Hepatocyte (in vitro differentiated cells): ENCODE measurements at places on chromosomes 2 and 18. TPM values are rescaled to one million over a fixed set of nuclear protein-coding genes. Genes with fewer than 3 reads are reported as not detected.

The PTMA gene
- 615 and 727 TPM in 2 replicates for total RNA-seq

The OTOS gene
- 0.50 TPM in 1 of 2 replicates, not detected in the other for total RNA-seq

The RAX gene
- not detected in 2 replicates for total RNA-seq

The KLHL29 gene
- total RNA-seq, result 3.6 and 3.8 TPM in 2 replicates

The TCF23 gene
- total RNA-seq, result not detected in 2 replicates

The SIX3 gene
- not detected in 2 replicates for total RNA-seq

The AGAP1 gene
- 19.2 and 20.0 TPM in 2 replicates for total RNA-seq

The CD28 gene
- not detected in 2 replicates for total RNA-seq

- no peaks in the 10 kb centered on the region for H3K27me3 ChIP-seq
- no peak overlapping the region for H3K4me3 ChIP-seq
- H3K36me3 ChIP-seq, result no peaks in the 10 kb centered on the region
- peaks cover 13% of the 10 kb centered on the region for H3K4me1 ChIP-seq
Observed at GRCh38 chr2:10297191-10297830, 5.4 kb upstream of the HPCAL1 start.

- H3K4me3 ChIP-seq, result no peak overlapping the region
- H3K36me3 ChIP-seq, result no peaks in the 10 kb centered on the region
Observed at GRCh38 chr2:9114458-9114857, 92.2 kb upstream of the ASAP2 start.

DNA sequence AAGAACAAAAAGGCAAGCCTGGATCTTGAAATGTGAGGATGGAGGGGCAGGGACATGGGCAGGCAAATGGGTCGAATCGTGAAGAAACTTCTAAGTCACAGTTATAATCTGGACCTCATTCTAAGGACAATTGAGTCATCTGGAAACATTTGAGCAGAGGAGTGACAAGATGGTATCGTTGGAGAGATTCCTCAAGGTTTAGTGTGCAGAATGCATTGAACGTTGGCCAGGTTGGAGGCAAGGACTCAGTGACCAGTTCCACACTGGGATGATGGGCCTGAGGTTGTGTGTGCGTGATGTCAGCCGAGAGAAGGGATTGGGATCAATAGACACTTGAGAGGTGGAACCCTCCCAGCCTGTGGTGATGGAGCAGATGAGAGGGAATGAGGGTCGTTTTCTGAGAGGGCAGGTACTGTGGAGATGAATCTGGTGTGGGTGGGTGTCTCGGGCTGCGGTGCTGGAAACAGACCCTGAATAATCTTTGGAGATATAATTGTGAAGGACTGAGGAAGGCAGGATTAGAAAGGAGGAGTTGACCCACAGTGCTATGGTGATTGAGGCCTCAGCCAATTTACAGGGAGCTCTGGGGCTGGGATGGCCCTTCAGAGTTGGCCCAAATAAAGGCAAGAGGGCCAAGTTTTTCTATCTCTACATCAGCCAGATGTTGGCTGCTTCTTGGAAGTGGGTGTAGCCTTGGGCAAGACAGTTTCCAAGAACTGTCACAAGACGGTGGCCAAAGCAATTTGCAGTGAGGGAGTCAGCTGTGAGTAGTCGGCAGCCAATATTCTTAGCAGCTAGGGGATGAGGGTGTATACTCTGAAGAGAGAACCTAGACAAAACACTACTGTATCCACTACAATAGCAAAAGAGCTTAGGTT, 5.8 kb upstream of the ZNF532 start:
- peak overlapping the region; percentile 98 for H3K27ac ChIP-seq
- no peak for DNase-seq
- peaks cover 35% of the 10 kb centered on the region for H3K4me1 ChIP-seq
- H3K27me3 ChIP-seq, result no peaks in the 10 kb centered on the region
- H3K4me3 ChIP-seq, result no peak overlapping the region

DNA sequence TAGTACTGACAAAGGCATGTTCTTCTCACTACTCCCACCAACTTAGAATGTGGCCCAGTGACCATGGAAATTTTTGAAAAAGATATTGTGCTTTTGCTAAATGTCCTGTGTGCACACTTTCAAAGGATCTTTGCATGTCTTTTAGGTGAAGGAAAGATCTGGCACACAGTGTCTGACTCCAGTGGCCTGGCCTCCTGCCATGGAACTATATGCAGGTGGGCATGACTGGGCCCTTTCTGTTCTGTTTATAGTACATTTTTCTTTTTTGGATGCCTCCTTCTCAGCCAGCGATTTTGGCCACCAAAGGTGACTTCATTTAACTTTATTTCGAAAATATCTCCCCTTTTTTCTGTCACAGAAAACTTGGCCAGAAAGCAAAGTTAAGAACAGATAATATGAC, 999.7 kb upstream of the PIK3C3 start:
- H3K27ac ChIP-seq, result no peak overlapping the region
- H3K27me3 ChIP-seq, result no peaks in the 10 kb centered on the region
- H3K4me1 ChIP-seq, result no peaks in the 10 kb centered on the region
- DNase-seq, result no peak

DNA sequence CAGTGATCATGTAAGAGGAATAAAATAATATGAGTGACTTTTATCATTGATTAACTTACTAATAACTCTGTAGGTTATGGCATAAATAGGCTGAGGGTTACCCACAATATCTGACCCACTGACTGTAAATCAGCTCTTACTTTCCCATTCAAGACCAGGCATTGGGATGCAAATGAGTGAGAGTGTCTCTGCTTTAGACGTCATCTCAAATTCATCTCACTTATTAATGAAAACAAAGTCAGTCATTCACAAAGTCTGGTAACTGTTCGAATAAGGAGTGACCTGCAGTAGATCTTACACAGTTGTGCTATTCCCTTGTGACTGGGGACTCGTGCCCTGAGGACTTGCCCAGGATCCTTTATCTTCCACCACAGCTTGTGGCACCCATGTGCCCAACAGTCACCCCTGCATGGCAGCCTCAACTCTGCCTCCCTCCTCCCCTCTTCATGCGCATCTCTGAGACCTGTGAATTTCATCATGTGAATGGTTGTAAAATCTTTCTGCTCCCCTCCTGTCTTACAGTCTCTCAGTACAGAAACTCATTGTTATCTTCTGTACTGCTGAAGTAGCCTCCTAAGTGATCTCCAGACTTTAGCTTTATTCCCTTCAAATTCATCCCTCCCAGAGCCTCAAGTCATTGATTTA, 131.4 kb downstream of the ARHGAP28 start:
- no peak overlapping the region for H3K4me3 ChIP-seq
- no peak overlapping the region for H3K27ac ChIP-seq
- no peak for DNase-seq
- no peaks in the 10 kb centered on the region for H3K36me3 ChIP-seq

GRCh38 chr2:158004126-158004764, 97.4 kb upstream of the UPP2 start:
- H3K27ac ChIP-seq, result no peak overlapping the region
- H3K27me3 ChIP-seq, result no peaks in the 10 kb centered on the region
- no peak for DNase-seq

DNA sequence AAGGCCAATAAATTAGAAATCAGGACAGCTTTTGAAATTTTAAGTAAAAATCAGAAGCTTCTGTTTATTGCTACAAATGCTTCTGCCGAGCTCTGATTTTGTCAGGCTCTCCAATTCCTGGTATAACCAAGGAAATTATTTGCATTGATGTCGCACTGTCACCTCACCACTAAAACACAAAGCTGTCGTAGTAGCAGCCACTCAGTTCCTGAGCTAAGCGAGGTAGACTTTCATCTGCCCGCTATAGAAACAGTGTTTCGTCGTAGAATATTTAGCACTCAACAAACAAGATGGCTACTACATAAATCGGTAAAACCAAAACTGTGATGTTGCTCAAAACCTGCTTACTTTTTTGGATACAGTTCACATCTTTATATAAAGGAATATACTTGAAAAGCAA, 141.3 kb upstream of the FOSL2 start:
- H3K27ac ChIP-seq, result peak overlapping the region; percentile 65
- no peak overlapping the region for H3K4me3 ChIP-seq
- H3K36me3 ChIP-seq, result no peaks in the 10 kb centered on the region
- H3K4me1 ChIP-seq, result peaks cover 12% of the 10 kb centered on the region
- DNase-seq, result no peak

DNA sequence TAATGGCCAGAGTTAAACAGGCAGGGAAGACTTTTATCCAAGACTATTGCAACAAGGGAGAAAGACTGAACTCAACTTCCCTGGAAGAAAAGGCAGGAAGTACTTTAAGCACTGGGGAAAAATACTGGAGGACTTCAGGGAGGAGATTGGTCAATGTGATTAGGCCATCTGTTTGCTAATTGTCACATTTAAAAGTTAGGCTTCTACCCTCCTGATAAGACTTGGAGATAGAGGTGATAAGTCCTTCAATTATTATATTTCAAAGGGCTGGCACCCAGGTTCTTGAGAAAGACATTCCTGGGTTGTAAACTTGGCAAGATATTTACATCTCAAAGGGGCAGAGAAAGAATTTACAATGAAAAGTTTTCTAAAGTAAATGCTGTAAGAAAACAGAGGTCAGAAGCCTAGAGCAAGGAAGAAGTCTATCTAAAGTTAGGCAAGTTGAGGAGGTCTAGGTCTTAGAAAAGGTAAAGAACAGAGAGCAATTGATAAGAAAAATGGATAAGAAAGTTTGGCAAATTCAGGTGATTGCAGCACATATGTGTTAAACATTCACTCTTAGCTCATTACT, 48.4 kb downstream of the DTNA start:
- H3K27ac ChIP-seq, result peak overlapping the region; percentile 6
- H3K4me3 ChIP-seq, result no peak overlapping the region
- H3K27me3 ChIP-seq, result no peaks in the 10 kb centered on the region
- no peak for DNase-seq
- no peaks in the 10 kb centered on the region for H3K36me3 ChIP-seq

DNA sequence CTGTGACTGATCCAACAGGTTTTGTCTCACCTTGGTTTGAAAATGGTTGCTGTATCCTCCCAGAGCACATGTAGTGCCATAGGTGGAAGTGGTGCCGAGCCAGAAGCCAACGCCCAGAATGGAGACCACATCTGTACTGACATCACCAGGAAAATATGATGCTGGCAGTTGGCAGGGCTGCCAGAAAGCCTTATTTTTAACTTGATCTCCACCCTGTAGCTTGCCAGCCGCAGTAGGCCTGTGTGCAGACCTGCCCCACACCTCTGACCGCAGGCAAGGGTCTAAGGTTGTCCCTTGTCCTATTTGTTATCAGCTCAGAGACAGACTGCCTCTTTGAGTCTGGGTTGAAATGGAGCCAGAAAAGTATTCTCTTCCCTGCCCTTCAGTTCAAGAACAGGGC, 123.5 kb upstream of the EML6 start:
- peak overlapping the region; percentile 23 for H3K27ac ChIP-seq
- H3K4me1 ChIP-seq, result peaks cover 38% of the 10 kb centered on the region
- no peak for DNase-seq
- no peak overlapping the region for H3K4me3 ChIP-seq
- no peaks in the 10 kb centered on the region for H3K27me3 ChIP-seq

GRCh38 chr2:225073198-225073597, 30.9 kb upstream of the DOCK10 start:
- no peak overlapping the region for H3K27ac ChIP-seq
- no peaks in the 10 kb centered on the region for H3K4me1 ChIP-seq
- H3K36me3 ChIP-seq, result no peaks in the 10 kb centered on the region

- no peak for DNase-seq
- H3K27ac ChIP-seq, result no peak overlapping the region
- no peak overlapping the region for H3K4me3 ChIP-seq
- no peaks in the 10 kb centered on the region for H3K4me1 ChIP-seq
- no peaks in the 10 kb centered on the region for H3K36me3 ChIP-seq
Observed at GRCh38 chr18:8004792-8005191, 437.7 kb downstream of the PTPRM start.

DNA sequence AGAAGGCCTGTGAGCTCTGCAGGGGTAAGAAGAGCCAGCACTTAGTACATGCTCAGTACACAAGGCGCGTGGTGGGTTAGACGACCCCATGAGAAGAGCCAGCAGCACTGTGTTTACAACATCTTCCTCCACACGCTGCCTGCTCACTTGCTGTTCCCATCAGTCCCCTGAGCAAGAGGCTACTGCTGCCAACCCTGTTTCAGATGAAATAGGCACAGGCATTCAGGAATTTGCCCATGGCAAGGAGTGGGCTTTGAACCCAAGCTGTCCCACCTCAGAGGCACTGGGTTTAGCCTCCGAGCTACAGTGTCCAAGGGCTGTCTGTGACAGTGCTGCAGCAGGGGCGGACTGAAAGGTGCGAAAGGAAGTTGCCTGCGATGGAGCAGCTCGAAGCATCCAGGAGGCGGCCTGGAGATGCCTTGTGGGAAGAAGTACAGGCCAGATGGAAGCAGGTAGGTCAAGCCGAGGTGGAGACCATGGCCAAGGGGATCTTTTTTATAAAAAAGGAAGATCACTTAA, 121.5 kb upstream of the PXDN start:
- no peaks in the 10 kb centered on the region for H3K4me1 ChIP-seq
- H3K27me3 ChIP-seq, result peaks cover 17% of the 10 kb centered on the region
- no peak overlapping the region for H3K4me3 ChIP-seq
- H3K36me3 ChIP-seq, result no peaks in the 10 kb centered on the region
